ENCODE measurements at places on chromosomes 12 and 14.

- no peak for DNase-seq
These were observed 19.9 kb downstream of the SH2B3 start for GRCh38 chr12:111425655-111426054.

GRCh38 chr14:54343272-54344121 is 53.3 kb upstream of the CDKN3 start:
- no peak for DNase-seq

DNA sequence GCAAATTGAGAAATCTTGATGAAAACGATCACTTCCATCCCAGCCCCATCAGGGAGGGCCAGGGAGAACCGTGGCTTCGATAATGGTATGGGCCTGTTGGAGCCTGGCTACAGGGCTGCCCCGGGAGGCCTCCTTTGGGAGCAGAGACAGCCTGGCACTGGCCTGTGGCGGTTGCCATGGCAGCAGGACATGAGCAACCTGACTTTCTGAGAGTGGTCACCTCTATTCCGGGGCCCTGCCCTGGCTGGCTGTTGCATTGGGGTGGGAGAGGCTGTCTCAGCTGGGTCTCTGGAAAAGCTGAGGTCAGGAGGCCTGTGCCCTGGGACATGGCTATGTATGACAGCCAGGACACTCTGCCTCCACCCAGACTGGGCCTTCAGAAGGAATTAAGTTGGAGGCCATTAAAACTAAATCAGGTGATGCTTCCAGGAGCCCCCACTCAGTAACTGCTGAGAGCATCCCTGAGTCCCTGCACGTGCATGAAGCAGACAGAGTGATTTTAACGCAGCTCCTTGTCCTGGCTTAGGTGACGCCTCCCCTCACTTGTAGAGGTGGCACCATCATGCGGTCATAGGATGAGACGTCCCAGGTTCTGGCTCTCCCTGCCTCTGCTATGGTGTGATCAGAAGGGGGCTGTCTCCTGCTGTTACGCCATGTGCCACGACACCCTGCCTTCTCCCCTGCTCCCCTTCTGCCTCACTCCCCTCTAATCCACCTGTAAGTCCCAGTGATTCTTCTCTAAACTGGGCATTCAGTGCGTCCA is 126.3 kb downstream of the SLC25A47 start:
- no peak for DNase-seq

DNA sequence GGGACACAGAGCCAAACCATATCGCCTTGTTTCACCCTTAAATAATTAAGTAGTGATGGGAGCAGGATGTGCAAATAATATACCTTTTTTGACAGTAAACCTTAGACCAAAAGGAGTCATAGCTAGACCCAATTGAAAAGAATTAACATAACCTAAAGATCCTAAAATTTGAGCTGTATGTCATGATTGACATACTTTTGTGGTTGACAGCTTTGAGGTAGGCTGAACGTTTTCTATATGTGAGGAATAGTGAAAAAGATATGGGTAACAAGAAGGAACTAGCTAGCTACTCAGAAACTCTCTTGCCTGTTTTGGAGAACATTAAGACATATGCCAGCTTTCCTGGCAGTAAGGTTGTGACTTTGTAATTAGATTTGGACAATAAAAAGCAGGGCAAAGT is 320.6 kb downstream of the KCNC2 start:
- no peak for DNase-seq

GRCh38 chr14:66405158-66405557 is 81.0 kb upstream of the CCDC196 start:
- DNase-seq, result no peak

All from stimulated activated CD8-positive, alpha-beta memory T cell treated with anti-CD3 and anti-CD28 coated beads, Interleukin-2, amount 100 ng/mL, for 48 hours (primary cell).